M059J (cell line): ENCODE measurements at places on chromosomes 12 and 14. TPM values are rescaled to one million over a fixed set of nuclear protein-coding genes. Genes with fewer than 3 reads are reported as not detected.

DNA sequence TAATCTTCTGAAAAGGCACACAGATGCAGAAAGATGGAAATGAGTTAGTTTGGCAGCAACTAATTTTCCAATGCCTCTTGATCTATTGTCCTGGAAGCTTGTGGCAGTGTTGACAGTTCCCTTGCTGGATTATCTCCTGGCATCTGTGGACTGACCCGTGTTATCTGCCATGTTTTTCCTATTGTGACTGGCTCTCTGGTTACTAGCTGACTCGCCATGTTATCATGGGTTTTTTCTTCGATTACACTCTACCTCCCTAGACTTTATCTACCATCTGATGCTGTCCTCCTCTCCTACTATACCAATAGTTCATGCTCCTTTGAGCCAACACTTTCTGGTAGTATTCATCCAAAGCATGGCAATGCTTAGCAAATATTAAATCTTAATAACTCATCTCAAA is 63.3 kb upstream of the FLRT2 start:
- no peak for DNase-seq

- DNase-seq = no peak
Measured at GRCh38 chr12:42180990-42181596, 36.4 kb upstream of the GXYLT1 start.

The NFATC4 gene
- total RNA-seq = 0.37 and 0.44 TPM in 2 replicates

- peak; percentile 29 for DNase-seq
Measured at GRCh38 chr12:42871816-42872215, 282.3 kb upstream of the PRICKLE1 start.

GRCh38 chr14:96901227-96901626 is 104.0 kb downstream of the VRK1 start:
- DNase-seq = no peak

- no peak for DNase-seq
Measured at GRCh38 chr14:72766296-72766695, 127.6 kb downstream of the DPF3 start.

The OSBPL8 gene
- total RNA-seq = 32.0 and 44.2 TPM in 2 replicates

DNA sequence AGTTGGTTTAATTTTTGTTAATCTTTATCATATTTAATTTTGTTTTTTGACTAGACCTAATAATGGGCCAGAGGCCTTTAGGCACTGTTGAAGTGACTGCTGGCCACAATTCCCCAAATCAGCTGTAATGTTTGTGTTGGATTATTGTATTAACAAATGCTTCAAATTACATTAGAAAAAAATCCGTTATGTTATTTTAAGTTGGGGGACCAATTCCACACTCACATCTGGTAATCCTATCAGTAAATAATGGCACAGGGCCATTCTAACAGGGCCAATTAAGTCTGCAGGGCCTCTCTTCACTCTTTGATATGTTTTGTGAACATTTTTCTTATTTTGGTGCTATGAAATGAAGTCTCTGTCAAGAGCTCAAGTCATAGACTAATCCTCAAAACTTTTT is 39.6 kb downstream of the CHST11 start:
- no peak for DNase-seq

The OAS2 gene
- 275 and 362 TPM in 2 replicates for total RNA-seq

DNA sequence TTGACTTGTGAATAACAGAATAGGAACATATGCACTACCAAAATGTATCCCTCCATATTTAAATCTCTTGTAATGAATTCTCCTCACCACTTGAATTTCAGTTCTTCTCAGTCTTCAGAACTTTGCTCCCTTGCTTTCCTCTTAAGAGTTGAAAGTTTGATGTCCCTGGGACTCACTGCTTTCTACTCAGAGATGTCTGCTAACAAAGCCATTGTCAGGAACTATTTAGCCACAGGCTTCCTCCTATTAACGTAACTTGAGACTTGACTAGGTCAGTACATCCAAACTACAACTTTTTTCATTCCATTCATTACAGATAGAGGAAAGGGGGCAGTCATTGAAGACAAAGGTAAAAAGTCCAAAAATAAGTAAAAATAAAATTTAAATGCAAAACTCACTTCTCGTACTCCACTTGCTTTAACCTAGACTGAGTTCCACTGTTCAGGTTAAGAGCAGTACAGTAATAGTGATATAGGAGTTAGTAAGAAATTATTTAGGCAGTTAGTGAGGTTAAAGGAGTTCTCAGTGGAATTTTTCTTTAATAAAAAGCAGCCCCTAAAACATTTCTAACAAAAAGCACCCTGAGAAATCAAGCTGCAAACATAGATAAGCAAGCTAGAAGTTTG is 364.2 kb downstream of the SOX5 start:
- no peak for DNase-seq

The MYH6 gene
- total RNA-seq = not detected in 2 replicates

The HAL gene
- total RNA-seq = not detected in 2 replicates

The CCDC88C gene
- total RNA-seq = 1.4 and 1.6 TPM in 2 replicates

DNA sequence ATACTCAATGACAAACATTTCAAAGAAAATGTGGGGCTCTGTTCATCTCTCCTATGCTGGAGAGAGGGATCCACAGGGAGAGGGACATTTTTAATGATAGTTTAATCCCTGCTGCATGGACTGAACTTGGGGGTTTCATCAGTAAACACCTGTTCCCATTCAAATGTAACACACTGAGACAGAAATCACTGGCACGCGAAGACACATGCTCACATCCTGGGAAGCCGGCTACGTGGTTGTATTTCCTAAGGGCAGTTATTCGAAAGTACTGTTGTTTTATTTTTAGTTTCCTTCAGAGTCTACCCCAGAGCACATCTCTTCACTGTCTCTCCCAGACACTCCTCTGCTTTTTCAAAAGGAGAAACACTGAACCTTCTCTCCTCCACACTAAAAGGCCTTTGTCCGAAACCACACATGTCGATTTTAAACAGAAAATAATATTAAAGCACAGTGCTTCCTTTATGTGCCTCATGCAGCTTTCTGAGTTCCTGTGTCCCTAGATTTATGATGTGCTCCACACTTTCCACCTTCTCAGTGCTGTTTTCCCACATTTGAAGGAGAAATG is 52.8 kb downstream of the PTHLH start:
- no peak for DNase-seq

The PSMD9 gene
- 65.7 and 73.8 TPM in 2 replicates for total RNA-seq

DNA sequence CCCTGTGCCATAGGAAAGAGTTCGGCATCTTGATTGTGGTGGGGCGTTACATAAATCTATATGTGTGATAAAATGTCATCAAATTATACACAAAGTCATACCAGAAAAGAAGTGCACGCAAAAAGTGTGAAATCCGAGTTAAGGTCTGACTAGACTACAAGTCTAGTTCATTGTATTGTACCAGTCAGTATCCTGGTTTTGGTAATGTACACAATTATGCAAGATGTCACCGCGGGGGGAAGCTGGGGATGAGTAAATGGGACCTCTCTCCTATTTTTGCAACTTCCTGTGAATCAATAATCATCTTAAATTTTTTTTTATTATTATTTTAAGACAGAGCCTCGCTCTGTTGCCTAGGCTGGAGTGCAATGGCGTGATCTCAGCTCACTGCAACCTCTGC is 43.2 kb upstream of the BCL11B start:
- no peak for DNase-seq
